ENCODE measurements at places on chromosomes 7 and 10.

DNA sequence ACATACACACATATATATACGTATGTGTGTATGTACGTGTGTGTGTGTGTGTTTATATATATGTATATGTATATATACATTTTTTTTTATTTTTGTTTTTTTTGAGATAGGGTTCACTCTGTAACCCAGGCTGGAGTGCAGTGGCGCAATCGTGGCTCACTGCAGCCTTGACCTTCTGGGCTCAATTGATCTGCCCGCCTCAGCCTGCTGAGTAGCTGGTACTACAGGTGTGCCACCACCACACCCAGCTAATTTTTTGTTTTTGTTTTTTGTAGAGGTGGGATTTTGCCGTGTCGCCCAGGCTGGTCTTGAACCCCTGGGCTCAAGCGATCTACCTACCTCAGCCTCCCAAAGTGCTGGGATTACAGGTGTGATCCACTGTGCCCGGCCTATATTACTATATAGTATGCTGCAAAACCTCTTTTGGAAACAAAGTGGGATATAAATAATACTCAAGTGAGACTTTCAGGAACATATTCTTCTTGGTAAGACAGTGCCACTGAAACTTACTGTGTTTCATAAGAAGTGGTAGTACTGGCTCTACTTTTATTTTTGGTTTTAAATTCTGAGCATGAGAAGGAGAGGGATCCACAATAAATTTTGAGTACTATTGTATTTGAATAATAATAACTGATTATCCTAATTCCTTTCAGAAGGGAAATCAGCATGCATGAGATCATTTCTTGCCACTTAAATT, 51.0 kb downstream of the MLLT10 start:
- DNase-seq: no peak

- no peak for DNase-seq
Observed at GRCh38 chr7:156780724-156781455, 112.1 kb downstream of the LMBR1 start.

DNA sequence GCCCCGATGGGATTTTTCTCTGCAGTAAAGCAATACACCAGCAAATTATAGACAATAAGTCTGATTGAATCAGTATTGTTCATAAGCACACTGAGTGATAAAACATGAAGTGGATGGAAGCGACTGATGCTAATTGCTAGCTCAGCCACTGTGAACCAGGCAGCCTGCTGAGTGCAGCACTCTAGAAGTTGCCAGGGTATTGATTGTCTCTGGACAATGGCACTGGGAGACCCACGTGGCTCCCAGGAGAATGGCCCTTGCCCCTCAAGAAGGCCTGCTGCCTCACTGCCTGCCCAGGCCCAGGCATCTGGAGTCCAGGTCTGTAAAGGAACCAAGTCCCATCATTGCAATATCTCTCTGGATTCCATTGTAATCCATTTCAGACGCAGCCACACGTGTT, 80.4 kb upstream of the TCERG1L start:
- DNase-seq: no peak

GRCh38 chr7:63900394-63901203, 98.0 kb upstream of the ZNF722 start:
- peak; percentile 6 for DNase-seq

DNA sequence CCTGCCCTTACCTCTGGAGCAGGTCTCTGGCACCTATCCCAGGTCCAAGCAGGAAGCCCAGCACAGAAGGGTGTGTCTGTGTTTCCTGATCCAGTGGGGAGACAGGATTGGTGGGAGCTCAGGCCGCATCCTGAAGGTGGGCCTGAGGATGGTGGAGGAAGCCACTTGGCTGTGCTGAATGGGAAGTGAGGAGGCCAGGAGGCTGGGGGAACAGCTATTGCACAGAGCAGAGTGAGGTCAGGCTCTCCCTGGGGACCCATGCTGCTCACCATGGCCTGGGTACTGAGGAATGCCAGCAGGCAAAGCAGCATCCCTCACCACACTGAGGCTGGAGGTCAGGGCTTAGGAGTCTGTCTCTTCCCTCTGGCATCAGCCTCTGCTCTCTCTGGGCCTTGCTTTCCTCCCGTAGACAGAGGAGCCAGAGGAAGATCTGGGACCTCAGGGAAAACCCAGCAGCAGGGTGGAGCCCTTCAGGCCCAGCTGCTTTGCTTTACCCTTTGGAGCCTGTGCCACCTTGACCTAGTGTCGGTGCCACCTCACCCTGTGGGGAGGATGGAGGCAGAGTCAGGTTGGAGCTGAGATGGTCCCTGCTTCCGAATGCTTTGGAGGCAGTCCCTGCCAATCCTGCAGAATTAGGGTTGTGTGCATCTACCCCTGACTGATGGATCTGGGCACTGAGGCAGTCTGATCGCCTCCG, 39.0 kb downstream of the CDH23 start:
- no peak for DNase-seq

DNA sequence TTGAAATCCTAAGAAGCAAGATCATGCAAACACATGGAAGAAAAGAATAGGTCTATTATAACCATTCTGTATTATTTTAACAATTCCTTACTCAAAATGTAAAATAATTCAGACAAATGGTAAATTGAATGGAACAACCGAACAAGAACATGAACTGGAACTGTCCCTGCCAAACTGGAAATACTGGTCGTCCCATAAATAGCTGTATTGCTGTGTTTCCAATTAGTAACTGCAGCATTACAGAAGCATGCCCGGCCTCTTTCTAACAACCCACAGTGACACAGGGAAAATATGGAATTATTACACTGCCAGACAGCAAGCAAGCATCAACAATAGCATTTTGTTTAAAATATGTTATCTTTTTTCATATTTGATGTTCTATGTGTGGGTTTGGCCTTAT, 1138.5 kb upstream of the PHF14 start:
- DNase-seq: no peak

DNA sequence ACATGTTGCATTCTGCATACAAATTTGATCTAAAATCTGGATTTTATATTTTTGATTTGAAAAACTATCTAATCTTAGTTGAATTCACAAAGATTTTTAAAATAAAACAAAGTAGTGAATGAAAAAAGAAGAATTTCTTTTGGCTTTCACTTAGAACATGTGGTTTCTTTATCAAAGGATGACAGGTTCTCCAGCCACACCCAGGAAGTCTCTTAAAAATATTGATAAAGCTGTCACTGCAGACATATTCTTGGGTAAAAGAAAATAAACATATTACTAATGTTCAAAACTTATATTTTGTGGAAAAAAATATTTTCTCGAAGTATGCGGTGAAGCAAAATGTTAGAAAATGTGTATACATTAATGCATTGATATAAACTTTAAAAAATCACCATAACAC, 44.3 kb downstream of the ARL4A start:
- no peak for DNase-seq

DNA sequence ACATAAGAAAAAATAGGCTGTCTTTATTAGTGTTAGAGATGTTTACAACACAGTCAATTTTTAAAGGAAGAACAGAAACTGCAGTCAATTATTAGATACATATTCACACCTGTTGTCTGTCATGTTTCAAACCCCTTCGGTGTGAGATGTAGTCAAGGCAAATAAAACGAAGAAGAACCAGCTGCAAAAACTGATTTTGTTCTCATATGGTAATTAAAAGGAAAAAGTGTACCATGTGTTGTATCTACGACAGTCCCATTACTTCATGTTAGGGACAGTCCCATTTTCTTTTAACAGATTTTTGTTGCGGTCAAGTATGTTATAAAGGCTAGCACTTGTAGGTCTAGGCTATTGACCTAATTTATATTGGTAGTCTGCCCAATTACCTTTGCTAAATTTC, 149.4 kb downstream of the LRRN3 start:
- no peak for DNase-seq

GRCh38 chr7:100706672-100707311, 871 bp downstream of the POP7 start:
- no peak for DNase-seq

GRCh38 chr7:110573862-110574528, 516.9 kb upstream of the LRRN3 start:
- DNase-seq: peak; percentile 18
